ENCODE measurements at places on chromosomes 11 and 22. TPM values are rescaled to one million over a fixed set of nuclear protein-coding genes. Genes with fewer than 3 reads are reported as not detected.

The GDPD5 gene
- total RNA-seq, result 7.5 TPM

The SPTBN2 gene
- 20.9 TPM for total RNA-seq

DNA sequence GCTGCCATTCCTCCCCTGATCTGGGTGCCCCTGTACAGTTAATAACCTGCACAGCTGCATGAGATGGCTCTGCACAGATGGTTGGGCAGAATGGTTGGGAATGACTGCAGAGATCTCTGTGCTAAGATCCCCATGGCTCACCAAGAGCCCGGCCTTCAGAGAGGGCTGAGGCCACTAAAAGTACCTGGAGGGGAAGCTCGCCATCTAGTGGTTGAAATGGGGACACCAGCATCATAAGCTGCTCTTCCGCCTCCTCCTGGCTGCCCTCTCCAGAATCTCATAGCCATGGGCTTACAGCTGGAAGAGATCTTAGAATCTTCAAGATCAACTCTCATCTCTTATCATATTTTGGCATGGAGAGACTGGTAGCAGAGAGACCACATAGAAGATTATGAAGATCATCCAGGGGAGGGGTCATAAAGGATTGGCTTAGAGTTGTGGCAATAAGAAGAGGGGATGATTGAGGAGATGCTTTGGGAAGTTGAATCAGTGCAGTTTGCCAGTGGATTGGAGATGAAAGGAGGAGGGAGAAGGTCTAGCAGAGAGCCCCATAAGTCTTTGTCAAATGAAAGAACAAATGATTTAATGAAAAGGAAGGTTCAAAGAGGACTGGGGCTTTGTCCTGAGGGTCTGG, 22.0 kb upstream of the TLCD5 start:
- DNase-seq, result peak; percentile 87

GRCh38 chr11:10478574-10479550, 23.8 kb downstream of the AMPD3 start:
- DNase-seq, result no peak

- no peak for DNase-seq
Observed at GRCh38 chr11:118200901-118201680, 23.7 kb downstream of the JAML start.

- peak; percentile 17 for DNase-seq
Observed at GRCh38 chr11:60345489-60345888, 18.4 kb downstream of the MS4A6E start.

GRCh38 chr11:66933531-66933930, 24.7 kb downstream of the PC start:
- DNase-seq, result no peak

GRCh38 chr22:30312053-30312452, 14.7 kb downstream of the TBC1D10A start:
- DNase-seq, result no peak

GRCh38 chr22:48483764-48484528, 1343.7 kb downstream of the BRD1 start:
- no peak for DNase-seq
